GM12878 (cell line): ENCODE measurements at places on chromosomes 16 and 17.

DNA sequence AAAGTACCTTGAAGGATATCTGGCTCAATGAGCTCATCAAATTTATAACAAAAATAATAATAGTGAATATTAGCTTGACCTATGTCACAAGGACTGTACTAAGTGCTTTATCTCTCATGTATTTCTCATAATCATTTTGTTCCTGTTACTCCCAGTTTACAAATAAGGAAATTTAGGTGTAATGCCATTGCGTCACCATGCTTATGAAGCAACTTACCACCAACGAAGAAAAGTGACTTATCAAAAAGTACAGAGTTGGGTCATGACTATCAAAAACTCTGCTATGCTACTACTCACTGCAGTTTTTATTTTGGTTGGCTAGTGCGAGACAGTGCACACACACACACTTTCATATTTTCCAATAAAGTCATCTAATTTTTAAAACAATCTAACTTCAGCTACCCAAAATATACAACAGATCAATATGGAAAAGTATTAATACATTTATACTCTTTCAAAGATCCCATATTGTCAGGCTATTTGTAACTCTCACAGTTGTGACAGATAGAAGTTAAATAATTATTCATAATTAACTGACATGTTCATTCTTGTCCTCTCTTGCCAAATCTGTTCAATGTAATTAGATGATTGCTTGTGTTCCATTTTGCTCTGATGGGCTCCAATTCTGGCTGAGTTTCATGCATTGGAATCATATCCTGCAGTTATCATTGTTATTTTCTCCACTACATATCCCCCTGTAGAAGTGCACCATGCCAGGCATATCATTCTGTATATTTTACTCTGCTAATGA lies 119.4 kb downstream of the KCNJ2 start:
- no peak for DNase-seq

DNA sequence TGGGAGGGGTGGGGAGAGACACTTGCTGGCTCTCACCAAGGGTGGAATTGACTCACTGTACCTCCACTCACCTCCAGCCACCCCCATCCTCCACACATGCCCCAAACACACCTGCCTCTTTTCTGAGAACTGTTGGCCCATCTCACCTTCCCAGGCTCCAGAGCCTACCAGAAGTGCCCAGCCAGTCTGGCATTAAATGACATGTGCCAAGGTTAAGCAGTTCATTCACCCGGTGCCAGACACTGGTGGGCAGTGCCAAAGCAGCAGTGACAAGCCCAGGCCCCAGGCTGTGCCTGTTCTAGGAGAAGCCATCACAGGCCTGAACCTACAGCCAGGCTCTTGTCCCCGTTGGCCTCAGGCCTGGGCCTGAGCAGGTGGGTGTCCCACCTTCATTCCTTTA lies 11.2 kb downstream of the MVP start:
- DNase-seq: no peak

DNA sequence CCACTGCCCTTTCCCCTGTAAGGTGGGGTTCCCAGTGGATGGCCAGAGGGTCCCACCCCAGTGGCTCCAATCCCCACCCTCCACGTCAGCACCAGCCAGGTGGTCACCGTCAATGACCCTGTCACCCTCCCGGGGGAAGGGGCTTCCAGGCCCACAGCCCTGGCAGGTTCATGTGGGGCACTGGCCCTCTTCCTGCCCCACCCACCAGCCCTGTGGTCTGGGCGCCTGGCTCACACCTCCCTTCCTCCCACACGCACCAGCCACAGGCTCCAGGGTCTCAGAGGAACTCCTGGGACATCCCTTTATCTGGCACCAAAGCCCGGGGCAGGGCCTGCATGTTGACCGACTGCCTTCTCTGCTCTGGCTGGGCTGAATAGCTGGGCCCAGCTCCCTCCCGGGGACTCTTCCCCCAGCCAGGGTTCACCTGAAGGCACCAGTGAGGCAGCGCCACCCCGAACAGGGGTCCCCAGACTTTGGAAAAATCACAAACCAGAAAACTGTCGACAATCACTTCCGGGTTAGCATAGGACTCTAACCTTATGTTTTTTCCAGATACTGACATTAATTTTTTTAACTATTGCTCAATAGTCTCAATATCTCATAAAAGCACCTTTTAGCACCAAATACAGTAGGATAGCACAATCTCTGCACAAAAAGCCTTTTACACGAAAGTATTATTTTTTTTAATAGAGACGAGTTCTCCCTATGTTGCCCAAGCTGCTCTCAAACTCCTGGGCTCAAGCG lies 21.9 kb upstream of the ZC3H18 start:
- no peak for DNase-seq

DNA sequence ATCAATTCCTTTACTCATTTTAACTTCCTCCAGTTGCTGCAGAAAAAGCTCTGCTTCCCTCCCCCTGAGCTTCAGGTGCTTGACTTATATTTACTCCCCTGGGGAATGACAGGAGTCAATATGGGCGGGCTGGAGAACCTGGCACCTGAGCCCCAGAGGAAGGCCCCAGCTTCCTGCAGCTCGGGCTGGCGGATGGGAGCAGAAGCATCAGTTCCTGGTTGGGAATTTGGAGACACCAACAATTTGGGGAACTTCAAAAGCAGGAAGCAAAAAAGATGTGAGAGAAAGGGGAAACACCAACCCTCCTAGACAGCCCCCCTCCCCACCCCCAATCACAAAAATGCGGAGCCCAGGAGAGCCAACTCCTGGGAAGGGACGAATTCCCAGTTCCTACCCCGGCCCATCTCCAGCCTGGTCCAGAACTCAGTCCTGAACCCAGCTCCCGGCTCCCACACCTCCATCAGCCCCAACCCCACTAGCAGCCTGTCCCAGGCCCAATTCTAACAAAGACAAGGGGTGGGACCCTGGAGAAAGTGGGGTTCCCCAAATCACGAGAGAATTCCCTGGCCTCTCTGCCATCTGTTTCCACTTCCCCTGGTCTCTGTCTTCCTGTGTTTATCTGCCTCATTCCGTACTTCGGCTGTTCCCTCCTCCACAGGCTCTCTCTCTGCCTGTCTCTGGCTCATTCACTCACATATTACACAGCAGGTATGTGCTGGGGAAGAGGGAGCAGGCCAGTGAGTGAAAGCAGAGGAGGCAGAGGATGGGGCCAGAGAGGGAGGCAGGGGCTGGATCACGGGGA lies 16.2 kb upstream of the ASGR2 start:
- no peak for DNase-seq

- DNase-seq: no peak
Observed at GRCh38 chr16:85479972-85480726, 133.0 kb upstream of the GSE1 start.

DNA sequence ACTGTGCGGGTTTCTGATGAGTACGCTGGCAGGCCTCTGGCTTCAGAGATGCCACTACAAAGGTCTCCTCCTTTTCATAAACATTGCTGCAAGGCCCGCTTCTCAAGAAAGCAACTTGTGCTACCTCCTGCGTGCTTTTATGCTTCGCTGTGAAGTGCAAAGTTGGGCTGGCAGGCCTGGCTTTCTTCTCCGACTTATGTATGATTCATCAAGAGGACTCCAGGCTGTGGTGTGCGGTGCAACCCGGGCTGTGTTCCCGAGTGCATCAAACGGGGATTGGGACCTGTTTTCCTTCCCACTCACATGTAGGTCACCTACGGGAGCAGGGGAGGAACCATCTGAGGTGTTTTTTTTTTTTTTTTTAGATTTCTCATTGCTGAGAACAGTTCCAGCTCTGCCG lies 534.1 kb downstream of the WWOX start:
- no peak for DNase-seq

- DNase-seq: no peak
Observed at GRCh38 chr17:7347630-7348477, 4.1 kb upstream of the KCTD11 start.

GRCh38 chr16:79098907-79099306 lies 501.6 kb downstream of the MAF start:
- no peak for DNase-seq

DNA sequence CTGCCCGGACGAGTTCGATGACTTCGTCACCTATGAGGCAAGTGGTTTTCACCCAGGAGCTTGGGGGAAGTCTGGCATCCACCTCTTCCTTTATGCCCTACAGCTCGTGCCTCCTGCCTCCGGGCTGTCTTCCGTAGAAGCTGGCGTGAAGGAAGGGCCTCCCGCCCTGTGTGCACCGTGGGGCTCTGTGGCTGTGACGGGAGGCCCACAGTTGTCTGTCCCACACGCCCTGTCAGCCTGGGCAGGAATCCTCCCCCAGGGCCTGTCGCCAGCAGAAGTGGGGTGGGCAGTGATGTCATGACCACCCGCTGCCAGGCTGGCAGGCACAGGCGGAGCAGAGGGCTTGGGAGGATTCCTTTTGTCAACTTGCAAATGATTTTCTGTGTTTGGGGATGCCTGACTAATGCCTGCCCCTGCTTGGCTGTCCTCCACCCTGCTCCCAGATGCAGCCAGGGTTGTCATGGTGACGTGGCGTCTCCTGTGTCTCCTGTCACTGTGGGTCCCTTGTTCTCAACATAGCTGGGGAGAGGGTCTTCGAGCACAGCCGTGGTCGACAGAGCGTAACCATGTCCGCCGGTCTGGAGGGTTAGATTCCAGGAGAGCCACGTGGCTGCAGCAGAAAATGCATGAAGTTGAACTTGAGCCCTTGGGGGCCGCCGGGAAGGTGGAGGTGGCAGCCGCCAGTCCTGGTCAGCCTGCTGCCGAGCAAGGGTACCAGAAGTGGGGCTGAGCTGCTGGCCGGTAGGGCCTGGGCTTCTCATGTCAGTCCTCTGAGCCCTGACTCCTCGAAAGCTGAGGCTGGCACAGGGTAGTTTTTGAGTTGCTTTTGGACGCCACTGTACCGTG lies 46.1 kb downstream of the RAB11FIP3 start:
- no peak for DNase-seq

DNA sequence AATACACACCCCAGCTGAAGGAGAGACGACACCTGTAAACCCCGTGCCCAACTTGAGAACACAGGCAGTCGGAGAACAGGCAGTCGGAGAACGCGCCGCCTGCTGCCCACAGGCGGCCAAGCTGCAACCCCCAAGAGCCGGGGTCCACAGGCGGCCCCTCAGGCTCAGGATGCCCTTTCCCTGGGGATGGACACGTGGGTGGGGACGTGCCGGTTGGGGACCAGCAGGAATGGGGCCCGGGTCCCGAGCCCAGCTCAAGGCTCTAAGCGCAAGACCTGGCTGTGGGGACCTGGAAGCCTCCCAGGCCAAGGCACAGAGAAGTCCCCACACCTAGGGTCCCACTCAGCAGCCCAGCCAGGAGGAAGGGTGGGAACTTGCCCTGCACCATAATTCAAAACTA lies 79.5 kb upstream of the GNG13 start:
- no peak for DNase-seq

DNA sequence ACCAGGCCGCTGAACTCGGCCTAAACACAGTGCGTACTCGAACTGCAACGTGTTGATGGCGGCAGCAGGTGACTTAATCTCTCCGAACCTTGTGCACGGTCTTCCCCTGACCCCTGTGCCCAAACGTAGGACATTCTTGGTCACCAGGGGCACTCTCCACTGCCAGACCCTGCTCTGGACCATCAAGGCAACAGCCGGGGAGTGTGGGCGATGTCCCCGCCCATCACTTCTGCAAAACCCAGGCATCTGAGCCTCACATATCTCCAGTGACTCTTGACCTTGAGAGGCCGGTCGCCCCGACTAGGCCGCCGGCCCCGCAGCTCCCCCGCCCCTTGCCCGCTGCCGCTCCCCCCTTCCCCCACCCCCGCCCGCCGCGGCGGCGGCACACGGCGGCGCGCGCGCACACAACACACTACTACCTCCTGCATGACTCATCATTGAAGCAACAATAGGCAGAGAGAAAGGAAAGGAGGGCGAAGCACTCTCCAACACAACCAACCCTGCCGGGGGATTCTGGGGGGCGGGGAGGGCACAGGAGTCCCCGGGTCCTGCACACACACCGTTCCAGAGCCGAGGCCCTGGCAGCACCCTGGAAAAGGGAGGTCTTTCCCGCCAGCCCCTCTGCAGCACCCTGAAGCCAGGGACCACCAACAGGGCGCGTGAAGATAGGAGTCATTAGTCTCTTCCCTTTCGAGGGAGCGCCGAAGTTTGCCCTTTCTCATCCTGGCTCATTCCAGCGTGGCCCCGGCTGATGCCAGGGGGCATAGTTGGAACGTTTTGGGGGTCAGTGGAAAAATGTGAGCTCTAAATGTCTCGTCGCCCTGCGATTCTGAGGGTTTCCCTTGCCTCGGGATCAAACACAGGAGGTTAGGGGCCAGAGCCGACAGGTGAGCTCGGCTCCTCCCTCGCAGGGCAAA lies 1.9 kb downstream of the MNT start:
- no peak for DNase-seq
